Upper lobe of left lung (tissue), 6 donors: ENCODE measurements at places on chromosomes 11 and 22.

DNA sequence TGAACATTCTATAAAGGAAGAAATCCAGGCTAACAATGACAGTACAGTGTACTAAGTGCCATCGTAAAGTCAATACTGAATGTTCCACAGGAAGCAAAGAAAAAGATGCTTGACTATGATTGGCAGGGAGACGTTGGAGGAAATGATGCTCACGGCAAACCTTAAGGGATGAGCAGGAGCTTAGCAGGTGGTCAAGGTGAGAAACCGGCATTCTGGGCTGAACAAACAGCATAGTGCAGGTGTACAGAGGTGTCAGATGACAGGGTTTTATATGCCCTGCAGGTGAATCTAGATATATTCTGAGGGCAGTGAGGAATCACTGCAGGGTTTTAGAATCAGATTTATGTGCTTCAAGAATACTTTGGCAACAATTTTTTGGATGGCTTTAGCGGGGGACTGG is 85.3 kb upstream of the HEPHL1 start:
- no peak for DNase-seq

DNA sequence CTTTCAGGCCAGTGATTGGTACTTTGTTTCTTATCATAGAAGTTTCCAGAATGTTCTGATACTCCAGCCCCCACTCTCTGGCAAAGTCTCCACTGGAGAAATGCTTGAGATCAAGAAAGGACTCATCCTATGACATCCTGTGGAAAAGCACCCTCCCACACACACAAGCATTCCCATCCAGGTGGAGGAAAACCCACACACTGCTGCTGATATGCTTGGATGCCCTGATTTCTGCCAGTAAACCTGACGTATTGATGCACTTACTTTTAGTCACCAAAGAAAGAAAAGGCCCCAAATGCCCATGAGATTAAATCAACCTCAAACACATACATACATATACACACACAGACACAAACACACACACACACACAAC is 9.2 kb upstream of the SLC5A12 start:
- no peak for DNase-seq

DNA sequence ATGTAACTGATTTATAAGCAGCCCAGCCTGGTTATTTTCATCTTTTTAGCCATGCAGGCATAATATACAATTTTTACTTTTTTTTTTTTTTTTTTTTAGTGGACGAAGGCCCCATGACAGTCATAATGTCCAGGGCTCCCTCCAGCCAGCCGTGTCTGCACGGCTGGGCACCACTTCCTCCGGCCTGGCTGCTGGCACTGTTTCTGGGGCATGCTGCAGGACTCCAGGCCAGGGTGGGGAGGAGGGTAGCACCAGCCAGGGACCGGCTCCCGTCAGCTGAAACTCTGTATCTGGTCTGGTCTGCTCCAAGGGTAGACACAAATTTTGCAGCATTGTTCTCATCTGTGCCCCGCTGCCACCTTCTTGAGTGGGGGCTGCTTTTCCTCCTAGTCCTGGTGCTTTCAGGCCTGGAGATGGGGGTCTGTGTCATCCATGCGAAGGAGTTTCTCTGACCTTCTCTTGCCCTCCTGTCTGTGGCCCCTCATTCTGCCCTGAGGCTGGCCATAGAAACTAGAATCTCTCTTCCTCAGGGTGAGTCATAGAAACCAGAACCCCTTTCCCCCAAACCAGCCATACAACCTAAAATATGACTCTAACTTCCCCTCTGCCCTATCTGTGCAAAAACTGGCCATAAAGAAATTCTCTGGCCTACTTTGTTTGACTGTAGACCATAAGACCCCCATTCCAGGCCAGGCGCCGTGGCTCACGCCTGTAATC is 9.2 kb upstream of the RRP7A start:
- no peak for DNase-seq

DNA sequence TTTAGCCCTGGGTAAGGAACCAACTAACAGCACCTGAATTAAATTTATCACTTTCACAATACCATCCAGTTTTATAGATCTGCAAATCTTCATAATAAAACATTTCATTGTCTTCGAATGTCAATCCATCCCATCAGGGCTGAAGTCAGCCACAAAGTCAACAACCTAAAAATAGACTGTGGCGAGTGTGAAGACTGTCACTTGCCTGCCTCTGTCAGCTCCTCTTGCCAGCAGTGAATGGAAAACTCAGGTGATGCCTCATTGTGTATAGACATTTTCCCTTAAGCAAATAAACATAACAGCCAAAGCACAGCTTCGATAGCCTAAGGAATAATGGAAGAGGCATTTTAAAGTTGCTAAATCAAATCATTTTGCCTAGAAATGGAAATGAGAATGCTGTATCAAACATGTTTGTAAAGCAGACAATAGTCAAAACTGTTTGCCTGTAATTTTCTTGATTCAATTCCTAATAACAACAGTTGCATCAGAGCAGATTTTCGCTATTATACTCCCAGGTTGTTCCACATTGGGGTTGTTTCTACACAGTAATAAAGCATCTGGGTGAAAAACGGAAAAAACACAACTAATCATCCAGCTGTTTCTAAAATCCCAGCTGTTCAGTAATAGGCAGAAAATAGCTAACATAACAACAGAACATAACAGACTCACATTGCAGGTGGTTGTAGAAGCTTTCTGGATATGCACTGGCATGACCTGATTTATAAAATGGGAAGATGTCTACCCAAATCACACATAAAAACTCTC is 15.7 kb downstream of the KCNA4 start:
- DNase-seq = no peak

- no peak for DNase-seq
Observed at GRCh38 chr22:34973926-34974325, 92.0 kb upstream of the ISX start.
